ENCODE measurements at places on chromosomes 2 and 18. TPM values are rescaled to one million over a fixed set of nuclear protein-coding genes. Genes with fewer than 3 reads are reported as not detected.

ITPRID2 gene
- total RNA-seq = 216 TPM

PRKAG3 gene
- not detected for total RNA-seq

TLX2 gene
- total RNA-seq = 2.8 TPM

GPR39 gene
- total RNA-seq = 4.0 TPM

NEUROD1 gene
- total RNA-seq = not detected

SERPINB4 gene
- total RNA-seq = not detected

SPHKAP gene
- total RNA-seq = not detected

SEPTIN10 gene
- 33.1 TPM for total RNA-seq

SLC14A1 gene
- total RNA-seq = 22.7 TPM

RNF138 gene
- total RNA-seq = 30.7 TPM

RAPGEF4 gene
- total RNA-seq = 2.2 TPM

C2orf80 gene
- not detected for total RNA-seq

SLC4A5 gene
- 0.16 TPM for total RNA-seq

LIPG gene
- total RNA-seq = 0.72 TPM

MAIP1 gene
- 19.1 TPM for total RNA-seq

RETSAT gene
- 24.2 TPM for total RNA-seq

PAX3 gene
- total RNA-seq = 21.6 TPM

IL37 gene
- 1.0 TPM for total RNA-seq

TEX44 gene
- total RNA-seq = not detected

SP140 gene
- total RNA-seq = 0.32 TPM

CHRNG gene
- total RNA-seq = not detected

HOXD9 gene
- 5.4 TPM for total RNA-seq

CXCR2 gene
- not detected for total RNA-seq

ANTXR1 gene
- total RNA-seq = 19.0 TPM

TMEM178A gene
- 0.38 TPM for total RNA-seq

IL18R1 gene
- total RNA-seq = 4.7 TPM

ANKRD62 gene
- total RNA-seq = not detected

CTNNA2 gene
- total RNA-seq = not detected

LBX2 gene
- total RNA-seq = 16.3 TPM

DSG1 gene
- not detected for total RNA-seq

MTX2 gene
- 33.5 TPM for total RNA-seq

LDLRAD4 gene
- total RNA-seq = 1.6 TPM

ANKZF1 gene
- total RNA-seq = 40.4 TPM

BMP10 gene
- not detected for total RNA-seq

LAMA1 gene
- 3.1 TPM for total RNA-seq

TIMM21 gene
- 32.7 TPM for total RNA-seq

TUBA3D gene
- not detected for total RNA-seq

IKZF2 gene
- 2.4 TPM for total RNA-seq

PDCL3 gene
- total RNA-seq = 23.4 TPM

GPATCH11 gene
- 6.9 TPM for total RNA-seq

SERPINB13 gene
- total RNA-seq = not detected

SNED1 gene
- 13.6 TPM for total RNA-seq

DSG2 gene
- 10.6 TPM for total RNA-seq

CAPN13 gene
- total RNA-seq = not detected

TSHZ1 gene
- 10.2 TPM for total RNA-seq

KATNAL2 gene
- 1.5 TPM for total RNA-seq

FNDC4 gene
- 3.2 TPM for total RNA-seq

SPEG gene
- 8.8 TPM for total RNA-seq

ZSWIM2 gene
- total RNA-seq = not detected

ITGA4 gene
- total RNA-seq = 30.0 TPM

LOXHD1 gene
- not detected for total RNA-seq

RTP5 gene
- total RNA-seq = not detected

PARD6G gene
- 3.1 TPM for total RNA-seq

HPCAL1 gene
- total RNA-seq = 242 TPM

Data from A375 (cell line).